ENCODE measurements at places on chromosomes 11 and 22.

GRCh38 chr11:10066441-10066840, 227.6 kb downstream of the SBF2 start:
- DNase-seq, result no peak

- no peak for DNase-seq
Measured at GRCh38 chr11:57477507-57478189, 17.3 kb downstream of the RTN4RL2 start.

GRCh38 chr22:22408731-22409696, 99.5 kb downstream of the ZNF280B start:
- DNase-seq, result no peak

DNA sequence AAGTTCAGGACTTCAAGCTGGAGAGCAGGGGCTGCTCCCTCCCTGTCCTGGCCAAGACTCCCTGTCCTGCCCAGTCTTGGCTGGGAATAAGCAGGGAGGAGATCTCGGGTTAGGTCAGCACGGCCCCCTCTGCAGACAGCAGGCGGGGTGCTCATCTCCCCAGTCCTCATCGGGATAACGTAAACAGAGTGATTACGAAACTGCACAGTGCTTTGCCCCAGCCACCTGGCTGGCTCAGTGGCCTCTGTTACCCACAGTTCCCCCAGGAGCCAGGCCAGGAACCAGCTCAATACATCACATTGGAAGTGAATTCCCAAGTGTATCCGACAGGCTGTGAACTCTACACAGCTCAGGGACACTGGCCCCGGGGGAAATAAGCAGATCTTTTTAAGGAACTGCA, 42.7 kb upstream of the KCNJ11 start:
- DNase-seq, result no peak

DNA sequence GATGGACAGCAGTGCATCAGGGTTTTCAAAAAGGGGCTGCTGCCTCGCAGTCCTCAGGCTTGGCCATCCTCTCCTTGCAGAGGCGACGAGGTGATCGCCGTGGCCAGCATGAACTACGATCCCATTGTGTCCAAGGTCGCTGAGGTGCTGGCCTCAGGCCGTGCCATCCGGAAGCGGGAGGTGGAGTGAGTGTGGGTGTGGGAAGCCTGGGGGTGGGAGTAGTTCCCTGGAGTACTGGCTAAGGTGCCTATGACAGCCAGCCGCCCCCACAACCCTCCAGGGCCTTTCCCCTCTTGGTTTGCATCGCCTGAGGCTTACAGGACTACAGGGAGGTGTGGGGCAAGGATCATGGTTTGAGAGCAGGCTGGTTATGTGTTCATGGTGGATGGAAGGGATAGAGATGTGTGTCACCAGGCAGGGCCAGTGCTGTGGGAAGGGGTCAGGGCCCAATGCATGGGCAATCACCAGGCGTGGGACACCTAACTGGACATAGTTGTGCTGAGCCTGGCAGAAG, 2.1 kb upstream of the LZTR1 start:
- DNase-seq, result no peak

DNA sequence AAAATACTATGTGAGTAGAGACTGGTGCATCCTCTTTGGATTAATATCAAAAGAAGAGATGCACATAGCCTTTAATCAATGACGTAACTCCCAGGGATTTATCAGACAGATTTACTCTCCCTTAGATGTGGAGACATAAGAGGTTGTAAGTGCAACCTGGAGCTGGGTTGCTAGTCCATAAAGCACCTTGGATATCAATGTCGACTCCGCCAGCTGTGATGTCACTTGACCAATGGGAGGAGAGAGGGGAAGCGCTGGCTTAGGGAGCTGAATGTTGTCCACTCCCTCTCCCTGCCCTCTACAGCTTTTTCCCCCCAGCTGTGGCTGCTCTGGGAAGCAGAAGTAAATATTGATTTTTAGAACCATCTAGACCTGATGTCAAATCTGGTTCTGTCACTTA, 28.9 kb upstream of the TMEM86A start:
- no peak for DNase-seq

DNA sequence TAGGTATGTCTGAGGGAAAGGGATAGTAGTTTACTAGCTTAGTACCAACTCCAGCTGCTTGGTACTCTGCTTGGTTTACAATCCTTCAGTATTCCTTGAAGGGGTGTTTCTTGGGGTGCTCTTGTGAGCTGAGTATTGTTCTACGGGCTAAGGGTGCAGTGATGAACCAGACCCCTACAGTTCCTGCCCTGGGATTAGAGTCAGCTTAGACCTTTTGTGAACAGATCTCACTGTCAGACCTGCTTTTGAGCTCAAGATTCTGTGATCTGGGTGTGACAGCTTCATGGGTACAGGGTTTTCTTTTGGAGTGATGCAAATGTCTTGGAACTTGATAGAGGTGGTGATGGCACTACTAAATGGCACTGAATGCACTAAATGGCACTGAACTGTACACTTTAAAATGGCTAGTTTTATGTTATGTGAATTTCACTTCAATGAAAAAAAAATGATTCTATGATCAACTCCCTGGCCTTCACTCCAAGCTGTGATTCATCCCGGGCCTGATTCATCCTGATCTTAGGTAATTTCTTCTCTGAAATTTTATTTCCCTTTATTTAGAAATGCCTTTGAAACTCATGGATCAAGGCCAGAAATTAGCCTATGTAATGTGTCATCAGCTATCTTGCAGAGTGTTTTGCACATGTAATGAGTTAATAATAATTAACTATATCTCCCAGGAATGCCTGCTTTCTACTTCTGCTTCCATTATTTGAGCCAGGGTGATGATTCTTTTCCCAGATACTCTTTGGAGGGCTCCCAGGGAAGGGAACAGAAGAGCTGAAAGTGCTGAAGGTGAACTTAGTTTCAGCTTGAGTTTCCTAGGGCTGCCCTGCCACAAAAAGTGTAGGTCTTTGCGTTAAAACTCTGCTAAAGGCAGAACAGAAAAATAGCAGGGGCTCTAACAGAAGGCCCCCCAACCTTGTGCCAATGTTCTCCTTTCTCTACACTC, 87.9 kb downstream of the NCAM1 start:
- no peak for DNase-seq

DNA sequence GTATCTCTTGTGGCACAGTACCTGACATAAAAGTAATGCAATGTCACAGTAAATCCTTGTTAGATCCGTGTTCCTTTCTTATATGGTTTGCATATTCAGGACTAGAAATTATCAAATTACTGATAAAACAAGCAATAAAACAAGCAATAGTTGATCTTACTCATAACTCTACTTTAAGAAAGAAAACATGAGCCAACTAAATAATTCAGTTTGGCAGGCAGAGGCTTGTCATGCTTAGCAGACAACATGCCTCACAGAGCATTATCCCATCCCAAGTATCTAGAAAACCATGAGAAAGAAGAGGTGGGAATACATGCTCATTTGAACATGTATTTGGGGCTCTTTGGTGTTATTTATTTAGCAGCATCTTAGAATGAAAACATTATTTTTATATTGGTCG, 241.9 kb downstream of the SOX6 start:
- DNase-seq, result no peak

GRCh38 chr22:44683237-44683636, 18.8 kb upstream of the PRR5 start:
- DNase-seq, result no peak

DNA sequence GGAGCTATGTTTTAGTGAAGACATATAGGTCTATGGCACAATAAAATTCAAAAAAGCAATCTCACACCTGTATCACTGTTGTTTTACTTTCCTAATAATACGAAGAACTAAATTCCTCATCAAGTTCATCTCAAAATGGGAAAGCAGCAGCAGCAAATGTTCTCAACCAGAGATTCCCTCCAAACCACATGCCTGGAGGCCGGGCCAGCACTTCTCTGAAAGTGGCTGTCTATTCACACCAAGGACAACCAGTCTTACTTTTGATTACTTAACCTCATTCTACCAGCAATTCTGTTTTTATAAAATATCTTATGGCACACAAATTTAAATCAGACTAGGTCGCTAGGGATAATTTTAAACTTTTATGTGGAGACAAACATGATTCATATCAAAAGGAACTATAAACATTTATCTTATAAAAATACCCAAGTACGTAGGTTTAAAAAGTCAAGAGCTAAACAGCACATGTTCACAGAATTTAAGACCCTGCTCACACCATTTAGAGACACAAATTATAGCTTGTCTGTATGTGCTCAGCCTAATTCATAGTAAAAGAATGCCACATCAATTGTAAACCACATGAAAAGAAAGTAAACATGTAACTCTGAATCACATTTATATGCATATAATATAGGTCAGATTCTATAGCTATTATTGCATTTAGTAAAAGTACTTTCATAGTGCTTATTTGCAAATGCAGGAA, 46.1 kb downstream of the RRAS2 start:
- DNase-seq, result no peak

GRCh38 chr11:16900491-16900890, 113.7 kb downstream of the PLEKHA7 start:
- no peak for DNase-seq

GRCh38 chr11:43948341-43949225, 6.1 kb downstream of the C11orf96 start:
- no peak for DNase-seq

DNA sequence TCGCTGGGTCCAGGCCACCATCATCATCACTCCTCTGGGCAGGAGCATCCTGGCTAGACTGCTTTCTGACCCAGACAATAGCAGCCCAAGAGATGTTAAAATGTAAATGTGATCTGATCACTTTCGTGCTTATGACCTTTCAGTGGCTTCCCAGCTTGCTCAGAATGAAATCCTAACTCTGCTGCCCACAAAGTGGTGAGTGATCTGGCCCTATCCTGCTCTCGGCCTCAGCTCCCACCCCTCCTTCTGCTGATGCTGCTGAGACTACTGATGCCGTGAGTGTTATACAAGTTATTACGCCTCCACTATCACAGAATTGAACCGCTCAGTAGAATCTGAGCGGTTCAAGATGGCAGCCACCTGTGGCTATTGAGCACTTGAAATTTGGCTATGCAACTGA, 26.2 kb downstream of the ELF5 start:
- no peak for DNase-seq

GRCh38 chr11:12404436-12404835, 27.1 kb downstream of the PARVA start:
- no peak for DNase-seq

DNA sequence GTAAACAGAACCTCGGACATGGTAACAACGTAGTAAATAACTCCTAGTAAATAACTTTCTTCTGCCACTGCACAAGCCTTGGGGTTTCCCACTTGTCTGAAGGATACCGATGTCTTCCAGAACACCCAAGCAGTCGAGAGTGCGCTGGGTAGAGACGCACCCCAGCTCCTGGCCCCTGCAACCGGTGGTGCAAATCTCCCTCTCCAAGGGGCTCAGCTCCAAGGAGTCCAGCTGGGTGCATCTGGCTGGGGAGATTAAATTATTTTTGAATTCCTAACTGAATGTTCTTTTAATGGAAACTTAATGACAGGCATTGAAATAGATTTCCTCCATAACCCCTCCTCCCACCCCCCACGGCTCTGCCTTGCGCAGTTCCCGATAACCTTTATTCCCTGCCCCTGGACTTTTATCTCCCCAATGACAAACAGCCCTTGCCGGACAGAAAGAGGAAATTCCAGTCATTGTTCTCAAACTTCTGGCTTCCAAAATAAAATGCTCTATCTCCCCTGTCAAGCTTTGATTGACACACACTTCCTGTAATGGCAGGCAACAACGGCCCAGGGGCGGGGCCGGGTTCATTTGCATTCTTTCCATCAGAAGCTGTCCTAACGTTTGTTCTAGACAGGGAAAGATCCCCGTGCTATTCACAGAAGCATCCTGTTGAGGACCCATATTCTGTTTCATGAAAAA, 31.2 kb downstream of the KCNJ1 start:
- no peak for DNase-seq

DNA sequence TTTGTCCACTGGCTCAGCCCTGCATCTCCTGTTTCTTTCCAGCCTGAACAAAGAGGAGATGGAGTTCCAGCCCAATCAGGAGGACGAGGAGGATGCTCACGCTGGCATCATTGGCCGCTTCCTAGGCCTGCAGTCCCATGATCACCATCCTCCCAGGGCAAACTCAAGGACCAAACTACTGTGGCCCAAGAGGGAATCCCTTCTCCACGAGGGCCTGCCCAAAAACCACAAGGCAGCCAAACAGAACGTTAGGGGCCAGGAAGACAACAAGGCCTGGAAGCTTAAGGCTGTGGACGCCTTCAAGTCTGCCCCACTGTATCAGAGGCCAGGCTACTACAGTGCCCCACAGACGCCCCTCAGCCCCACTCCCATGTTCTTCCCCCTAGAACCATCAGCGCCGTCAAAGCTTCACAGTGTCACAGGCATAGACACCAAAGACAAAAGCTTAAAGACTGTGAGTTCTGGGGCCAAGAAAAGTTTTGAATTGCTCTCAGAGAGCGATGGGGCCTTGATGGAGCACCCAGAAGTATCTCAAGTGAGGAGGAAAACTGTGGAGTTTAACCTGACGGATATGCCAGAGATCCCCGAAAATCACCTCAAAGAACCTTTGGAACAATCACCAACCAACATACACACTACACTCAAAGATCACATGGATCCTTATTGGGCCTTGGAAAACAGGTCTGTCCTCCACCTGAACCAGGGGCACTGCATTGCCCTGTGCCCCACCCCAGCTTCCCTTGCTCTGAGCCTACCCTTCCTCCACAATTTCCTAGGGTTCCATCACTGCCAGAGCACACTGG, 5.0 kb downstream of the FTH1 start:
- DNase-seq, result no peak

GRCh38 chr11:17978553-17979287, 34.1 kb downstream of the SERGEF start:
- DNase-seq, result no peak

DNA sequence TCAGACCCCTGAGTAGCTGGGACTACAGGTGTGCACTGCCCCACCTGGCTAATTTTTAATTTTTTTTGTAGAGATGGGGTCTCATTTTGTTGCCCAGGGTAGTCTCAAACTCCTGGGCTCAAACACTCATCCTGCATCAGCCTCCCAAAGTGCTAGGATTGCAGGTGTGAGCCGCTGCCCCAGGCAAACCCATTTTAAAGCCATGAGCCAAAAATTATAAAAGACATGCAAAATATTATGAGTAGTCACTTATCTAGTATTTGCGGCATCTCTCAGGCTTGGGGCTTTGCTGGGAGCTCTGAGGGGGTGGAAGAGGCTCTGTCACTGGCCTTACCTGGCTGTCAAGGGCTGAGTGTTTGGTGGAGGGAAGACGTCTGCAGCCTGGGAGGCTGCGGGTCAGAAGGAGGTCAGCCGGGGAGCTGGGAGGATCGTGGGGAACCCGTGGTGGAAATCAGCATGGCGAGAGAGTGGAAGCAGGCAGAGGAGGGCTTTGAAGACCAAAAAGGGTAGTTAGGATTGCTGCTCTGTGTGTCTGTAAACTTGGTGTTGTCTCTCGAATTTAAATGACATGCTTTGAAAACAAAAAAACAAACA, 69.1 kb upstream of the PARVG start:
- DNase-seq, result no peak

GRCh38 chr22:28051091-28051786, 132.2 kb upstream of the PITPNB start:
- no peak for DNase-seq

DNA sequence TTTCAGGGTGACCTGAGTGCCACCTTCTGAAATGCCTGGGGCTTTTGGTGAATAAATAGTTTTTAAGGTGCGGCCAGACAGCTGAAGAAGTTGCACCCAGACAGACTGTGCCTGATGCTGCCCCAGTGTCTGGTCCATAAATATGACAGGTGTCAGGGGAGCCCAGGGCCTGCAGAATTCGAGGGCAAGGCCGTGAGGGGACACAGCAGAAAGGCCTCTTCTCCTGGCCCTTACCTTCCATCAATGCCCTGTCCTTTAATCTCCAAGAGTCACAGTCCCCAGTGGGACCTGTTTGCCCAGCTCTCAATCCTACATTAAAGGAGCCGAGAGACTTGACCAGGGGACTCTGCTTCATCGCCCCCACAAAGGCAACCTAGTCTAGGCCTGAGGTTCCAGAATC, 45.7 kb downstream of the NAT10 start:
- no peak for DNase-seq
